ENCODE measurements at places on chromosomes 2 and 18.

DNA sequence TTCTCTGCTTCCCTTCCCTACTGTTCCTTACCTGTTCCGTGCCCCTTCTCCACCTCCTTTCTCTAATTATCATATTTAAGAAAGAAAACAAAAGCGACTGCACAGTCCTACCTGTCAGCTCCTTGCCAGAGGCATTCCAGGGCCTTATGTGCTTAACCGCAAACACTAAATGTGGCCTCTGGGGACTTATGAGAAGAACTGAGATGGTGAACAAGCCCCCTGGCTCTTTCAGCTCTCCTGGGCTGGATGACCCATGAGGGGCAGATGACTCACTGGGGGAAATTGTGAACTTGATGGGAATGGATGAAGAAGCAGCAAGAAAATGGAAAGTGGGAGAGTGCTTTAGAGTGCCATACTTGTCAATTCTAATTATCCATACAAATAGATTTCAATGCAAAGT lies 106.3 kb upstream of the LYPD1 start:
- H3K27ac ChIP-seq: no peak overlapping the region
- no peak overlapping the region for H3K4me3 ChIP-seq
- H3K4me1 ChIP-seq: no peaks in the 10 kb centered on the region

DNA sequence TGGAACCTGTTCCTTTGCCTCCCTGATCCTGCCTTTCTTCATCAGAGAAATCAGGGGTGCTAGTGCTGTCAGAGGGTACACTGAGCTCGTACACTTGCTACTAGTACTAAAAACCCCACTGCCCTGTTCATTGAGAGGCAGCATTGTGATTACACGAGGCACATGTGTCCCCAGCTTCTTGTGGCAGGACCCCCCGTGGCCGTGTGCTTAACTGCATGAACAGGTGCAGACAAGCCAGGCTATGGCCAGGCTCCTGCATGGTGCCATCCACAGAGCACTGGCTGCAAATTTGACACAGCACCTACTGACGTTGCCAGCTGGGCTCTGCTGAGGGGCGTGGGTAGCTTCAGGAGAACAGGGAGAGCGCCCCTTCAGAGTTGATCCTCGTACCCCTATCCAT lies 248.4 kb downstream of the GLI2 start:
- DNase-seq: no peak
- no peaks in the 10 kb centered on the region for H3K4me1 ChIP-seq
- no peak overlapping the region for H3K4me3 ChIP-seq
- H3K27me3 ChIP-seq: no peaks in the 10 kb centered on the region

- no peak overlapping the region for H3K27ac ChIP-seq
- peaks cover 19% of the 10 kb centered on the region for H3K36me3 ChIP-seq
- H3K4me3 ChIP-seq: no peak overlapping the region
- no peaks in the 10 kb centered on the region for H3K27me3 ChIP-seq
Observed at GRCh38 chr2:74671479-74671878, 17.4 kb downstream of the SEMA4F start.

- H3K27ac ChIP-seq: no peak overlapping the region
- no peaks in the 10 kb centered on the region for H3K27me3 ChIP-seq
- DNase-seq: no peak
- H3K4me3 ChIP-seq: no peak overlapping the region
- no peaks in the 10 kb centered on the region for H3K4me1 ChIP-seq
Observed at GRCh38 chr2:8893474-8893873, 56.1 kb upstream of the KIDINS220 start.

DNA sequence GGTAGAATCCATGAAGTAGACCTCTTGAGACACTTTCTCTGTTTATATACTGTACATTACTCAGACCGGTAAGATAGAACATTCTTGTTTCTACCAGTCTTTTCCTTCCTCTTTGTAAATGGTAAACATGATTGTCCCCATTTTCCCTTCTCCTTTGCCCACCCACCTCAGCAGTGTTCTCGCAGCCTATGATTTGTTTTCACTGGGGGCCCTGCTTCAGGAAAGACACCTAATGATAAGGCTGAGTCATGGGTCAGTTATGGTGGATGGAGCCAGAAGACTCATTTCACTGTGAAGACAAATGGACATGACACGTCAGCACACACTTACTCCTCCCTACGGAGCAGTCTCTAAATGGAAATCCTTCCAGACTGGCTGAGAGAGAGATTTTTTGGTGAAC lies 23.7 kb downstream of the CENPO start:
- no peaks in the 10 kb centered on the region for H3K4me1 ChIP-seq
- H3K4me3 ChIP-seq: no peak overlapping the region
- no peak for DNase-seq
- H3K36me3 ChIP-seq: peaks cover 18% of the 10 kb centered on the region
- peak overlapping the region; percentile 26 for H3K27ac ChIP-seq

DNA sequence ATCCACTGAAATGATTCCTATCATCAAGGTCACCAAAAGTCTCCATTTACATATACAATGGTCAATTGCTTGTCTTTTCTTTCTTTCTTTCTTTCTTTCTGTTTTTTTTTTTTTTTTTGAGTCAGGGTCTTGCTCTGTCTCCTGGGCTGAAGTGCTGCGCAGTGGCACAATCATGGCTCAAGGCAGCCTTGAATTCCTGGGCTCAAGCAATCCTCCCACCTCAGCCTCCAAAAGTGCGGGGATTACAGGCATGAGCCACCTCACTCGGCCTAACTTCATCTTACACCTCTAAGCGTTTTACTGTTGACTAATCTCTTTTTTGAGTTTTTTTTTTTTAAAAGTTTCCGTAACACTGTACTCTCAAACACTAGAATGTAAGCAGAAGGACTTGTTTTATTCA lies 867 bp downstream of the SF3B6 start:
- peak overlapping the region; percentile 93 for H3K27ac ChIP-seq
- peaks cover 11% of the 10 kb centered on the region for H3K36me3 ChIP-seq
- DNase-seq: no peak
- H3K4me3 ChIP-seq: peak overlapping the region; percentile 98
- no peaks in the 10 kb centered on the region for H3K27me3 ChIP-seq
- H3K4me1 ChIP-seq: peaks cover 23% of the 10 kb centered on the region

DNA sequence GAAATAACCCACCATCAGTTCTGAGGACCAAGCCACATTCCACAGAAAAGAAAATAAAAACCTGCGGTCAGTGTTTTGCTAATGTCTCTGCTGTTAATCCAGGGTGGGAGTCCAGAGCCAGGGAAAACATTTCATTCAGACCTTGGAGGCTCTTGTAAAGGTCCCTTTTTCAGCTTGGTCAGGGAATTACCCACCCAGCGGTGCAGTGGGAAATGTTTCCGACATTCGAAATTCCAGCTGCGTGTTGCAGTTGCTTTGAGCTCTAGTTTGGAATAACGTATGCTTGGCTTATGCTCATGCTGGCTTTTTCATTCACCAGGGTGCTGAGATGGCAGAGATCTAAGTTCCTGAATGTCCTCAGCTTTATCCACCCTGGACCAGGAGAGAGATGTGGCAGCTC lies 219.1 kb downstream of the TRIB2 start:
- DNase-seq: no peak
- H3K27me3 ChIP-seq: no peaks in the 10 kb centered on the region
- no peak overlapping the region for H3K4me3 ChIP-seq
- no peaks in the 10 kb centered on the region for H3K4me1 ChIP-seq
- no peaks in the 10 kb centered on the region for H3K36me3 ChIP-seq

DNA sequence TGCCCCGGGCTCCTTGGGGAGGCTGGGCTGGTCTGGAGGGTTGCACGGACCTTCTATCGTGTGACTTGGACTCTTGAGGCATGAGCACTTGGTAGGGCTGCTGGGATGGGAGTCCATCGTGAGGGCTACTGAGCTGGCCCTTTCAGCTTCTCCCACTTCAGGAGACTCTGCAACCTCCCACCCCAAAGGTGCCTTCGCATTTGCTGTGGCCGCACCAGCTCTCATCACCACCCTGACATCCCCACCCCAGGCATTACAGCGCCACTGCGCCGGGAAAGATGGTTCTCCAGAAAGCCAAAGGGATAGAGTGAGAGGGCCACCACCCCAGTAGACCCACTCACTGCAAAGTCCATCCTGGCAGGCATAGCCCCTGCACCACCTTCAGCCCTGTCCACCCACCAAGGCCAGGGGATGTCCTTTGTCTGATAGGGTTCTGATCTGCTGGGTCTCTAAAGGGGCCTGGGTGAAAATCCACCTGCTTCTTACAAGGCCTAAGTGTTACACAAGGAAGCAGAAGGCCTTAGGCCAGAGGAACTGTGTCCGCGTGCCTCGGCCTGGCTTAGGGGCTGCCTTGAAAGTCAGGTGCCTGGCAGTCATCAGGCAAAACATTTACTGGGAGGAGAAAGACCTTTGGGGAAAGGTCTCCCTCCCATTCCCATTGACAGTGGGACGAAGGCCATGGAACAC lies 5.1 kb downstream of the EHD3 start:
- no peaks in the 10 kb centered on the region for H3K27me3 ChIP-seq
- H3K4me3 ChIP-seq: no peak overlapping the region
- no peak for DNase-seq
- no peak overlapping the region for H3K27ac ChIP-seq
- peaks cover 11% of the 10 kb centered on the region for H3K4me1 ChIP-seq
- no peaks in the 10 kb centered on the region for H3K36me3 ChIP-seq

Data from CD8-positive, alpha-beta memory T cell (primary cell).